ENCODE measurements at places on chromosomes 3 and 15.

DNA sequence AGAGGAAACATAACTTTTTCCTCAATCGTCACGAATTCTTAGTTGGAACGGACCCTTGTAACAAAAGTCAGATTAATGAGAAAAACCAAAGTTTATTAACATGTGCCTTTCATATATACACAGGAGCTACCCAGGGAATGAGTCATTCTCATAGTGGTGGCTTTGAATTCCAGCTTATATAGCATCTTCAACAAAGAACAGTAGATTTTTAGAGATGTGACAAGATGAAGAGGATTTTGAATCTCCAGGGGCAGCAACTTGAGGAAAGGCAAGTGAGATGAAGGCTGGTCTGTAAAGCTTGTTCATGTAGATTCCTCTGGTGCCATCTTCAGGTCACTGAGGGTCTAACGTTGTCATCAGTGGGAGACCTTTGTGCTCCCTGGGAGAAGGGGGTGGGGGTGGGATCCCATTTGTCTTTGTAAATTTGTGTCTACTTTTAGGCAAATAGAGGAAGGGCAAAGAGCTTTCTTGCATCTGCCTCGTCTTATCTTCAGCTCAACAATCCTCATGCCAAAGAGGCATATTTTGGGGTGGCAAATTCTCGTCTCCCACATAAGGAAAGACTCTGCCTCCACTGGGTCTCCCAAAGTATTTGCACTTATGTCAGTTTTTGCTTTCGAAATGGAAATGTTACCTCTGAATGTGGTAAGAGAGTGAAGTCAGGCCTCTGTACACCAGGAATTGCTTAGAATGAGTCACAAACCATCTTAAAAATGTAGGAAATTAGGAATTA, 29.5 kb downstream of the CLEC3B start:
- no peak for DNase-seq

- DNase-seq = no peak
Observed at GRCh38 chr3:140842984-140843649, 98.5 kb upstream of the SLC25A36 start.

DNA sequence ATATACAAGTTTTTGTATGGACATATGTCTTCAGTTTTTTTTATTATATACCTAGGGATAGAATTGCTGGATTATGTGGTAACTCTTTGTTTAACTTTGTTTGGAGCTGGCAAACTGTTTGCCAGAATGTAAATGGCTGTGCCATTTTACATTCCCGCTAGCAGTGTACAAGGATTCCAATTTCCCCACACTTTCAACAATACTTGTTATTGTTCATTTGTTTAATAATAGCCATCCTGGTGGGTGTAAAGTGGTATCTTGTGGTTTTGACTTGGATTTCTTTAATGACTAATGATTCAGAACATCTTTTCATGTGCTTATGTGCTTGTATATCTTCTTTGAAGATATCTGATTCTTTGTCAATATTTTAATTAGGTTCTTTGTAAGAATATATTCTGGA, 64.4 kb downstream of the ZNF609 start:
- DNase-seq = no peak

DNA sequence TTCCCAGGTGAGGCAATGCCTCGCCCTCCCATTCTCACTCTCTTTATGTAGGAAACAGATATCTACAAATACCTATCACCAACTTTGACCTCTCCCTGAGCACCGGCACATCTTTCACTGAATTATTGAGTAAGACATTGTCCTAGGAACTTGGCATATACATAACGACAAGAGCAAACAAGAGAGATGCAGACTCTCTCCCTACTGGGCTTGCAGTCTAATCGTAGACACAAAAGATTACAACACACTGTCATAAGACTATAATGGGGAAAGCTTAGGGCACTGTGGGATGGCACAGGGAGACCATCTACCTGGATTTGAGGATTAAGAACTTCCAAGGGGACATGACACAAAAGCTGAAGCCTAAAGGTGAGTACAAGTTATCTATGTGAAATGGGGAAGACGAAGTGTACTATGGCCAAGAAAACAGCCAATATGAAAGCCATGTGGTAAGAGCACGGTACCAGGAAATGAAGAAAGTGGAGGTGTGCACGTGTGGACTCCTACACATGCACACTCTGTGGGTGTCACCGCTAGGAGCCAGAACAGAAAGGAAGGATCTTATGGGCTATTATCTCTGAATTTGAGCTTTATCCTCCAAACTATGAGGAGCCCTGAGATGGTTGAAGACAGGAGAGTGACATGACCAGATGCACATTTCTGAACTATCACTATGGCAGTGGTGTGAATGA, 218.8 kb upstream of the STRIT1 start:
- DNase-seq = no peak

DNA sequence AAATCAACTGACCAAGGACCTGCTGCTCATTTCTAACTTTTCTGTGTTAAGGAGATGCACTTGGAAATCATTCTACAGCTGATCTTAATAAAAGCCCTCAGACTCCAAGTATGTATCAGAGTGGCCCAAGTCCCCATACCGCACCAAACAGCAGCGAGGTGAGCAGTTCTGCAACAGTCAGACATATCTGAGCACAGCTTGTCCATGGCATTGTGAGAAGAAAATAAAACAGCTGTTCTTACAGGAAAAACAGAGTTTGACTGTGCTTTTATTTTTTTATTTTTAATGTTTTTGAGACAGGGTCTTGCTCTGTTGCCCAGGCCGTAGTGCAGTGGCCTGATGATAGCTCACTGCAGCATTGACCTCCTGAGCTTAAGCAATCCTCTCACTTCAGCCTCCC, 131.8 kb downstream of the ADAMTS9 start:
- DNase-seq = no peak

GRCh38 chr3:35857004-35857403, 217.7 kb downstream of the ARPP21 start:
- DNase-seq = no peak

DNA sequence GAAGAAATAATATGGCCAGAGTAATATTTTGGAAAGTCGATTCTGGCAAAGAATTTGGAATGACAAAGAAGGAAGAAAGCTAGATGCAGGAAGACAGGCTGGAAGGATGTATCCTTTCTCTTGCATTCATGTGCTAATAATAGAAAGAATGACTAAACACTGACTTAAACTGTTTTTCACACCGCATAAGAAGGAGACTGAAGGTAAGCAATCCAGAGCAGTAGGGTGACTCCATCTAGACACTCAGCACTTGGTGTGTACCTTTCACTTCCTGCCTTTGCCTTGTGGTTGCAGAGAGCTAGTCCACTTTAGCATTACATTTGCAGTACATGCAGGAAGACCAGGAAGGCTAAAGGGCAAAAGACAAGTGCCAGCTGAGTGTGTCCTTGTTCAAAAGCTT, 234.6 kb downstream of the RBMS3 start:
- no peak for DNase-seq

GRCh38 chr3:40593351-40593750, 68.6 kb downstream of the ZNF621 start:
- DNase-seq = no peak

DNA sequence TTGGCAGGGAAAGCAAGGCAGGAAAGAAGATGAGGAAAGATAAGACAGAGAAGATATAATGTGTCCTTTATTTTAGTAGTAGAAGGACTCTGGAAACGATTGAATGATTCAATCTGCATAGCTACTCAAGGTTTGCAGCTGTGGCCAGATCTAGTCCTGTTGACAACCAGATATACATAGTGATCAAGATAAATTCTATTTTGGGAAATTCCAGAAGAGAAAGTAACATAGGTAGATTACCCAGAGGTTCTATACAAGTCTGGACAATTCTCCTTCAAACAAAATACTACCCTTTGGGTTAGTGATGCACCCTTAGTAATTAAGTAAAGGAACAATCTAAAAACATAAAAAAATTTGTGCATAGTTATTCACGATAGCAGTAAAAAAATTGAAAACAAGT, 9.4 kb downstream of the TERC start:
- DNase-seq = no peak

DNA sequence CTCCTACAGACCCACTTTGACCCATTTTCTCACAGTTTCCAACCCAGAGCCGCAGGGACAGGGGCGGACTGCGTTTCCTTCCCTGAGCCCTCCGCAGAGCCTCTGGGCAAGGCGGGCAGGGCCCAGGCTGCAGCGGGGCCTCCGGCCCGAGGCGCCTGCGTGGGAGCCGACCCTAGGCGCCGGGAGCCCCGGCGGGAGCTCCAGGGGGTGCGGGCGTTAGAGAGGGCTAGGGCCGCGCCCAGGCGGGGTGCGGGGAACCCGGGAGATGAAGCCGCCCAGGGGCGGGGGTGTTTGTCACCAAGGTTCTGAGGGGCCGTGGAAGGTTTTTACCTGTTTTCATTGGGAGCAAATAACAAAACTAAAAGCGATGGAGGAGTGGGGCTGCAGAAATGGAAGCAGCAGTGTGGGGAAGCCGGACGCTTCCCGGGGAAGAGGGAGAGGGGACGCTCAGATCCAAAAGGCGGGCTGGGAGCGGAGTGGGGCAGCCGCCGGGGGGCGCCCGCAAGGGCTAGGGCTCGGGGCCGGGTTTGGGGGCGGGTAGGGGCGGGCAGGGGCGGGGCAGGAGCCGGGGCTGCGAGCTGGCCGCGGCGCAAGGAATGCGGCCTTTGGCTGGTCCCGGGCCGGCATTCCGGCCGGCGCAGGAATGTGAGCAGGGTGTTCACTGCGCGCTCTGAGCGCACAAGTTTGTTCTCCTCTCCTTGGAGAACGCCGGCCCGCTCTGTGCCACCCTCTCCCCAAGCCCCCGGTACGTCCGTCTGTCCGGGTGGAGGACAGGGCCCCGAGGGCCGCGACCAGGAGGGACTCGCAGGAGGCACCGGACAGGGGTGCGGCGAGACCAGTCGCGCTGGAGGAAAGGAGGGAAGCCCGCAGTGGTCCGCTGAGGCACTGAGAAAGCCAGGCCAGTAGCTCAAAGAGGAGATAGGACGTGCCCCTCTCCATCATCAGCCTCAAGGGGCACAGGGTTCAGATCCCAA, 61.1 kb downstream of the AMOTL2 start:
- no peak for DNase-seq

DNA sequence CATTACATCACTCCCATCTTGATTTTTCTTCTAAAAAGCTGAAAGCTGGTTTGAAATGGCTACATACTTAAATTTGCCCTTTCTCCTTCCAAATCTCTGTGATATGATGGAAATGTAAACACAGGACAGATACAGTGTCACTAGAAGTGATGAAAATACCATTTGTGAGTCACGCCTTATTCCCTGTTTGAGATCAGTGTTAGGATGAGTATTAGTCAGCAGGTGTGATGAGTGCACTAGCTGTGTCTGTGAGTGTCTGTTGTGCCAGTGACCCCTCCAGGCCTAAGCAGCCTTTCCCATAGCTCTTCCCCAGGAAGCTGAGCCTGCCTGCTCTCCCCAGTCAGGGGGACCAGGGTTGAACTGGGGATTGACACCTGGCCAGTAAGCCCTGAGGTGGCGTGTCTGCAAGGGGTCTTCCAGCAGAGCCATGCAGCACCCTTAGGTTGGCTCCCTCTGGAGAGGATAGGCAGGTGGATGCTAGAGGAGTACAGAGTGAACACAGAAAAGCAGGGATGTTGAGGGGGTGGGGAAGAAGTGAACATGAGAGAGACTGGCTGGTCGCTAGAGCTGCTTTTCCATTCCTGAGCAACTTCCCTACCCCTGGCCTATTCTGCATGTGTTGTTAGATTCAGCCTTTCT, 92.0 kb downstream of the PDE8A start:
- no peak for DNase-seq

DNA sequence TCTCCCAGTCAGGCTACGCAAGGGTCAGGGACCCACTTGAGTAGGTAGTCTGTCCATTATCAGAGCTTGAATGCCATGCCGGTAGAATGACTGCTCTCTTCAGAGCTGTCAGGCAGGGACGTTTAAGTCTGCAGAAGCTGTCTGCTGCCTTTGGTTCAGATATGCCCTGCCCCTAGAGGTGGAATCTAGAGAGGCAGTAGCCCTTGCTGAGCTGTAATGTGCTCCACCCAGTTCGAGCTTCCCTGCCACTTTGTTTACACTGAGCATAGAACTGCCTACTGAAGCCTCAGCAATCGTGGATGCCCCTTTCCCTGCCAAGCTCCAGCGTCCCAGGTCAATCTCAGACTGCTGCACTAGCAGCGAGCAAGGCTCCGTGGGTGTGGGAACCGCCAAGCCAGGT, 57.5 kb upstream of the SETMAR start:
- no peak for DNase-seq

- DNase-seq = no peak
Observed at GRCh38 chr15:27970661-27971392, 128.3 kb downstream of the OCA2 start.

GRCh38 chr3:187013159-187013716, 82.9 kb downstream of the ST6GAL1 start:
- no peak for DNase-seq

- no peak for DNase-seq
Observed at GRCh38 chr3:11134794-11135193, 19.5 kb upstream of the HRH1 start.

- no peak for DNase-seq
Observed at GRCh38 chr3:48001991-48002390, 14.2 kb downstream of the MAP4 start.

DNA sequence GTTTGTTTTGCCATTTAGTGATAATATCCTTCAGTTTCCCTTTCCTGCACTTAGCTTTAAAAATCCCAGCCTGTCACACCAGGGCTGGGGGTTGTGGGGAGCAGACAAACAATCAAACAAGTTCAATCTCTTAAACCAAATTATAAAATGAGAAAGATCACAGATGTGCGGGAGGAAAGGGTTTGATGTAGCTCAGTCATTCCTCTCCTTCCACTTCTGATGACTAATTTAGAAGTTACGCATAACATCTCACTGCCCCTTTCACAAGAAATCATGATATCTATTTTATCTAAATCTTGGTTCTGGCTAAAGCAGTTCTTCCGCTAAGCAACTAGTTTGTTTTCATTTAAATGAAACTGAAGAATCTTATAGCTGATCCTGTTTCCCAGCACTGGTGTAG, 34.1 kb upstream of the ATG7 start:
- DNase-seq = no peak

- DNase-seq = no peak
Observed at GRCh38 chr3:55842204-55842603, 355.1 kb upstream of the WNT5A start.

GRCh38 chr3:97510795-97511194, 253.8 kb upstream of the ARL6 start:
- no peak for DNase-seq

- no peak for DNase-seq
Observed at GRCh38 chr3:197149-197827, 725 bp downstream of the CHL1 start.

All from activated CD4-positive, CD25-positive, alpha-beta regulatory T cell (primary cell).